ENCODE measurements at places on chromosomes 5 and 9.

DNA sequence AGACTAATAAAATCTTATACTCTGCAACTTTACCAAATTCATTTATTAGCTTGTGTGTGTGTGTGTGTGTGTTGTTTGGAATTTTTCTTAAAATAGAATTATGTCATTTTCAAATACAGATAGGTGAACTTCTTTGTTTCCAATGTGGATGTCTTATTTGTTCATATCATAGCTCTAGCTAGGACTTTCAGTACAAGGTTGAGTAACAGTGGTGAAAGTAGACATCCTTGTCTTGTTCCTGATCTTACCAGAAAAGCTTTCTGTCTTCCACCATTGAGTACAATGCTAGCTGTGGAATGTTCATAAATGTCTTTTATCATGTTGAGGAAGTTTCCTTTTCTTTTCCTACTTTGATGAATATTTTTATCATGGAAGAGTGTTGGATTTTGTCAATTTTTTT lies 74.8 kb downstream of the CCDC192 start:
- DNase-seq = no peak

DNA sequence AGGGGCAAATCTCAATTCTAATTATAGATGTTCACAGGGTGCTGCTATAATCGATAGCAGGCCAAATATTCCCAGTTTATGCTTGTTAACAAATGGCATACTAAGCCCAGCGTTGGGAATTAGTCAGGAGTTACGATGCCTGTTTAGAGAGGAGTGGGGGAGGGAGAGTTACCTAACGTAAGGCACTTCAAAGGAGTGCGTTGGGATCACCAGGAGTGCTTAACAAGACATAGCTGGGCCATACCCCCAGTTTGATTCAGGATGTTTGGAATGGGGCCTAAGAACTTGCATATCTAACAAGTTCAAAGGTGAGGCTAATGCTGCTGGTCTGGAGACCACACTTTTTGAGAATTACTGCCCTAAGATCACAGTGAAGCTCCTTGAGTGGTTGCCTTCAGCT lies 14.5 kb upstream of the SRP19 start:
- DNase-seq = no peak

- DNase-seq = no peak
These were observed 147.4 kb upstream of the PUM3 start for GRCh38 chr9:2991292-2991691.

DNA sequence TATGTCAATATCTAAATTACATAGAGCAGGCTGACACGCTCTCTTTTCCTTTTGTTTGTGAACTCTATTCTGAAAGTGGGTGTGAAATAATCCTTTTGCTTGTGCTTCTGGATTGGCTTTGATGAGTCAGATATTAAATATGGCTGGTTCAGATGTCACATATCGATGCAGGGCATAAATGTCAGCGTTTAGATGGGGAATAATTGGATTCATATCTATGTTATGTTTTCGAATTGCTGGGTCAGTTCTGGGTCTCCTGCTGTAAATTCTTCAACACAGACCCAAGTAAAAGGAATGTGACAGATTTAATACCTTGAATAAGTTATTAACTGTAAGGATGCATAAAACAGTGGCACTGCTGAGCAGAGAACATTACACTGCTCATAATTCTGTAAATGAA lies 118.7 kb upstream of the SNX2 start:
- no peak for DNase-seq

DNA sequence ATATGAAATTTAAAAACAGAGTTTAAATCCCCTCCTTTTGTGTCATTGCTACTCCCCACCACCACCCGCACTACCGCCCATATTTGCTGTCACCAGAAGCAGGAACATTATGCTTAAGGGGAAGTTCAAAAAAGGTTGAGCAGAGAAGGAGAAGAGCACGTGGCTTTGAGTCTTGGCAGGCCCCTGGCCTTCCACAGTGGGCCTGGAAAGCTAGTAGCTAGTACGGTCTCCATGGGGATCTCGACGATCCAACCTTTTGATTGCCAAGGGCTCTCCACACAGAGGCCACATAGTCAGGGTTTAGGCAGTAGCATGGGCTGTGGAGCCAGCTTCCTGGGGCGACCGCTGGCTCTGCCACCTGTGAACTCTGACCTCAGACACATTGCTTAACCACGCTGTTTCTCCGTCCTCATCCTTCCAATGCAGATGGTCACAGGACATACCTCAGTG lies 90.1 kb downstream of the GOLPH3 start:
- DNase-seq = no peak

- no peak for DNase-seq
These were observed 158.9 kb downstream of the ENTREP1 start for GRCh38 chr9:69483886-69484422.

DNA sequence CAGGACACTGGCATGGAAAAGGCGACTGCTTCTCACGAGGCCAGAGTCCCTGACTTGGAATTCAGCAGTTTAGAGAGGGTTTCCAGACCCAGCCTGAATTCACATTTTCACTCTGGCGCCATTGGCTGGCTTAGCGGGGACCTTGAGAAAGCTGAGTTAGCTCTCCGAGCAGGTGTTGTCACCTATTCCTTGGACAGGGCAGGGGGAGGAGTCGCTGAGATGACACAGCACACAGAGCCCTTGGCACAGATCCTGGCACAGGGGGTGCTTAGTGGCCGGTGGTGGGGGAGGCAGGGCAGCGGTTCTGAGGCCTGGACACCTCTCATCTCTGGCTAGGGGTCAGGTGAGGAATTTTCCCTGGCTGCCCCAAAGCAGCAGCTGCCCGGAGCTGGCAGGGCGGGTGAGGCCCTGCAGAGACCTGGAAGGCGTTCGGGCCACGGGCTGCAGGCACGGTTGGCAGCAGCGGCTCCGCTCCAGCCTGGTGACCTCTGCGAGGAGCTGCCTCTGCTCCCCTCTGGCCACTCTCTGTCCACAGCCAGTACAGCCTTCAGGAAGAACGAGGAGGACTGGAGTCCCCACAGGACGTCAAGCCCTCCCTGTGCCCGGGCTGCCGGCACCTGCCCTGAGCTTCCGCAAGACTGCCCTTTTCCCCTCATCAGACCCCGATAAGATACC lies 72.4 kb upstream of the RAPGEF1 start:
- no peak for DNase-seq

GRCh38 chr5:181282874-181283273 lies 21.9 kb upstream of the TRIM52 start:
- no peak for DNase-seq

DNA sequence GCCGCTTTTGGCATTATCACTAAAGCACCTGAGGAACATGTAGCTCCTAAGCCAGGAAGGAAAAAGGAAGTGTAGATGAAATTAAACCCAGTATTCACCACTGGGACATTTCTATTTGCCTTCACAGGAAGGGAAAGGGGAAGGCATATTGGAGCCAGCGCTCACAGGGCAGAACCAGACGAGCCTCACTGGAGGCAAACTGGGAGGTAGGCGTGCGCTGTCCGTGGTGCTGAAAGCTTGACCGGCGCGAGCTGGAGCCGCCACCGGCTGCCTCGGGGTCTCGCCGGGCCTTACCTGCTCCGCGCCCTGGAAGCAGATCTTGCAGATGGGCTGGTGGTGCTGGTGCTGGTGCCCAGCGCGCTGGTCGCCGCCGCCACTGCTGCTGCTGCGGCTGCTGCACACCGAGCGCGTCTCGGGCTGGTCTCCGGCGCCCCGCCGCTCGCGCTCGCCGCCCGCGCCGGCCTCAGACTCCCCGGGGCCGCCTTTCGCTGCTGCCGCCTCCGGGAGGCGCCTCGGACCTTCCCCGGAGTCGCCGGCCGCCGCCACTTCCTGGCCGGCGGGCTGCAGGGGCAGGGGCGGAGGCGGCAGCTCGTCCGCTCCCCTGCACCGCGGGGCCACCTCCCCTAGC lies 732 bp downstream of the MARCHF11 start:
- no peak for DNase-seq

DNA sequence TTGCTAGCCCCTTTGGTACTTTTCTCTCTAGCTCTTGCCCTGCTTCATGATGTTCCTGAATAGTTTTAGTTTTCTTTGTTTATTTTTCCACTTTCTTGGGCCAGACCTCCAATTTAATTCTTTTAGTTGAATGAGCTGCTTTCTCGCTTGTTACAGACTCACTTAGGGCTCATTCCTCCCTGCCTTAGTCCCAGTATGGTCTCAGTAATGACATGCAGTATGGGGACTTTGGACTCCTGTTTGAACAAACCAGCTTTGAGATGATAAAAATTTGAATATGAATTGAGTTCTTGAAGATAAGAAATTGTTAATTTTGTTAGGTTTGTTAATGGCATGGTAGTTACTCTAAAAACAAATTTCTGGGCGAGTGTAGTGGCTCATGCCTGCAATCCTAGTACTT lies 284.8 kb upstream of the DMRT1 start:
- DNase-seq = no peak

DNA sequence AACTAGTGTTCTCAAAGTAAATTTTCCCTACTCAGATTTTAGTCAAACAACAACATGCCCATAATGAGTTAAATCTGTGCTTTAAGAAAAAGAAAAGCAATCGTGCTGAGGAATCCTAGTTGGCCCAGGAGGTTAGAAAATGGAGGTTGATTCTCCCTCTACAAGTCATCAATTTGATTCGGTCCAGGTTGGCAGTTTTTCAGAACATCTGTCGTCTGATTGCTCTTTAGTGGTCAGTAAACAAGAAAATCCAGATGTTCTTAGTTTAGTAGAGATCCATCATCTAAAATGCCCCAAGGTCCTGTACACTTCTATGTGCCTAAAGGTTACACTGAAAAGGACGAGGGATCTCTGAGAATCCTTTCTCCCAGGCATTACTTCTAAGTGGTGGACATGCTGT lies 659.2 kb downstream of the MTRR start:
- DNase-seq = no peak

DNA sequence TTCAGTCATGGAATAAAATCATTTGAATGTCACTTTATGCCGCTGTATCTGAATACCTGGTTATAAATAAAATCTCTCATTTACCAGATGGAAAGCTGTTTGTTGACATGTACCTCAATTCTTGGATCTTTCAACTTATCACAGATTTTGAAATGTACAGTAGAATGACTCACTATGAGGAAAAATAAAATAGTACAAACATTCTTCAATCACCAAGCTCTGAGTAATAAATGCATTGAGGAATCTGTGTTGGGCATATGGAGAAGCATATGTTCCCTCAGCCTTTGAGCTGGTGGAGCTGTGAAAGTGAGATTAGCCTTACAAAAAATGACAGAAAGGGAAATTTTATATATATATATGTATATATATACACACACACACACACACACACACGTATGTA lies 175.4 kb downstream of the KIAA0825 start:
- no peak for DNase-seq

GRCh38 chr5:172769616-172770373 lies 1.2 kb downstream of the DUSP1 start:
- no peak for DNase-seq

GRCh38 chr5:55338810-55339243 lies 31.0 kb downstream of the MTREX start:
- DNase-seq = no peak

DNA sequence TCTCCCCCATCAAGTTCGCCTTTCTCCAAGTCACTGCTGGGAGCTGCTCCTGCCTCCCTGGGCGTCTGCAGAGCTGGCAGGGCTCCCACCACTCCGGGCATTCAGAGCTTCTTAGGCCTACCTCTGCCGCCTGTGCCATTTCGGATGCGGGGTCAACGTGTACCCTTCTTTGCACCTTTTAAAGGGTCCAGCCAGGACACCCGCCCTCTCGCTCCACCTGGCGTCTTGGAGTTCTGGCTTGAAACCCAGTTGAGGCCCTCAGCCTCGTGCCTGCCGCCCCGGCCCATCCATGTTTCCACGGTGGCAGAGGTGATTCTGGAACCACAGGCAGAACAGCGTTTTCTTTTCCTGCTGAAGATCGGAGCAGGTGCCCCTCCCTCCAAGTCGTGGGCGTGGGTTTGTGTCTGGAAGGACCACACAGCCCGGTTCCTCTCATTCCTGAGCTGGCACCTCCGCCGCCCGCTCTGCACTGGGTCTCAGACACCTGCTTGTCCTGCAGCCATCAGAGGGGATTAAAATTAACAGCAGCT lies 32.9 kb downstream of the NDUFS6 start:
- no peak for DNase-seq

DNA sequence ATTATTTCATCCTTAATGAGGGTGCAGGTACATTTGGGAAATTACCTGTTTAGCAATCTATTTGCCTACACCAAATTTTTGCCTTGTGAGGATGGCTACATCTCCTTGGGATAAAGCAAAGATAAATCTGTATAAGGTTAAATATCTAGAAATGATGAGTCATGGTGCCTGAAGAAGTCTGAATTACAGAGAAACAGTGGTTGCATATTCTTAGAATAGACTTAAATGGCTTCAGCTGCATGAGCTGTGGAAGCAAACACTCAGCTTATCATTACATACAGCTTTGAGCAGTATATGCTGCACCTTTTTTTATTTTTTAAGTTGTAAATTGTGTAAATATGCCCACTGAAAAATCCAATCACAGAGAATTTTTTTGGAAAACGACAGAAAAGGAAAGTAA lies 153.5 kb downstream of the RAPGEF6 start:
- DNase-seq = no peak

GRCh38 chr9:107260437-107261081 lies 22.5 kb upstream of the RAD23B start:
- DNase-seq = no peak

DNA sequence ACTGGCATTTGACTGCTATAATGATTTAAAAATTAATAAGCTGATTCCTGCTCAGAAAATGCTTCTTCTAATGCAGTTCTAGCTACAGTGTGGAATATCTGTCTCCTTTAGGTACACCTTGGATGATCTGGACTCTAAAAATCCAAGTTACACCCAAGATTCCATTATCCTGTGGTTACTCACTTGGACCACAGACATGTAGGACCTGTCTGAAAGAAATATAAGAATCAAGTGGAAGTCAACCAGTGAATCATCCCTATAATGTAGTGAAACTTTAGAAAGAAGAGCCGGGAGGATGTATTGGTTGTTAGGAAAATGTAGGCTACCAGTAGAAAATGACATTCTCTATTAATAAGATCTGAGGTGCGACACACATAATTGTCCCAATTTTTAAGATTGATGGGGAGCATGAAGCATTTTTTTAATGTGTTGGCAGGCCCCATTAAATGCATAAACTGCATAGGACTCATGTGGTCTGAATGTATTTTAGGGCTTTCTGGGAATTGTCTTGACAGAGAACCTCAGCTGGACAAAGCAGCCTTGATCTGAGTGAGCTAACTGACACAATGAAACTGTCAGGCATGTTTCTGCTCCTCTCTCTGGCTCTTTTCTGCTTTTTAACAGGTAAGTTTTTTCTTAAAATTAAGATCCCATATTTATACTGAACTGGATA lies at the start of gene SPINK6:
TSS of gene SPINK6 (plus strand) at position 512 of the 673 bp plus-strand sequence. CDS start at position 567, 55 bp downstream.
- DNase-seq = no peak

GRCh38 chr5:34895641-34896419 lies 19.5 kb downstream of the RAD1 start:
- DNase-seq = no peak

GRCh38 chr9:4101667-4102066 lies 198.2 kb downstream of the GLIS3 start:
- no peak for DNase-seq

- DNase-seq = no peak
These were observed 64.7 kb downstream of the ERMP1 start for GRCh38 chr9:5767968-5768932.

- no peak for DNase-seq
These were observed 6.4 kb downstream of the ENTPD8 start for GRCh38 chr9:137434498-137435380.

- DNase-seq = no peak
These were observed 122.8 kb downstream of the CAMK4 start for GRCh38 chr5:111347021-111347420.

Measured in AG04450 (cell line).